ENCODE measurements at places on chromosomes 11 and 22.

GRCh38 chr11:10918275-10918674 lies 60.4 kb upstream of the ZBED5 start:
- DNase-seq = no peak

GRCh38 chr11:108338750-108339149 lies 115.9 kb downstream of the ATM start:
- DNase-seq = no peak

- no peak for DNase-seq
Observed at GRCh38 chr11:15649371-15650104, 534.8 kb downstream of the INSC start.

- no peak for DNase-seq
Observed at GRCh38 chr11:88447281-88447680, 109.7 kb upstream of the CTSC start.

- no peak for DNase-seq
Observed at GRCh38 chr11:10864688-10865087, 6.8 kb upstream of the ZBED5 start.

DNA sequence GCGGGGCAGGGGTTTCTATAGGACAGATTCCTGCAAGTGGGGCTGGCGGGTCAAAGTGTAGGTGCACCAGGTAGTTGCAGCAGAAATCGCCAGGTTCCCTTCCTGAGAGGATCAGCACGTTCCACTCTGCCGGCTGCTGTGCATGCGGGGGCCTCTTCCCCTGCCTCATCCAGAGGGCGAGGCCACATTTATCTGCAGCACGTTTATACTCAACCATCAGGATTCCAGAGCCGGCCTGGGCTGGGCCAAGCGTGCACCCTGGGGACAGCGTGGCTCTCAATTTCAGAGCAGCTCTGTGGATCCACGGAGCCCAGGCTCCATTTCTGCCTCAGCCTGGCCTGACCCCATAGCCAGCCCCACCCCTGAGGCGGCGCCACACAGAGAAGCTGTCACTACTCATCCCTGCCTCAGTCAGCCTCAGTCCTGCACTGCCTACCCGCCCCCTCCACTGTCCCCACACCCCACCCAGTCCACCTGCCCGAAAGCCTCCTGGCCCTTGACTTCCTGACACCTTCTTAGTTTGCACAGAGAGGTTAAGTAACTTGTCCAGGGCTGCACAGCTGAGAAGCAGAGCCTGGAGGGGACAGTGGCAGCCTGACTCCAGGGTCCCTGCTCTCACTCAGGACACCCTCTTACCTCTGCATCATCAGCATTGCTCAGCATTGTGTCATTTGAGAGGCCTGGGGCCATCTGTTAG lies 45.9 kb upstream of the RTL6 start:
- DNase-seq = no peak

DNA sequence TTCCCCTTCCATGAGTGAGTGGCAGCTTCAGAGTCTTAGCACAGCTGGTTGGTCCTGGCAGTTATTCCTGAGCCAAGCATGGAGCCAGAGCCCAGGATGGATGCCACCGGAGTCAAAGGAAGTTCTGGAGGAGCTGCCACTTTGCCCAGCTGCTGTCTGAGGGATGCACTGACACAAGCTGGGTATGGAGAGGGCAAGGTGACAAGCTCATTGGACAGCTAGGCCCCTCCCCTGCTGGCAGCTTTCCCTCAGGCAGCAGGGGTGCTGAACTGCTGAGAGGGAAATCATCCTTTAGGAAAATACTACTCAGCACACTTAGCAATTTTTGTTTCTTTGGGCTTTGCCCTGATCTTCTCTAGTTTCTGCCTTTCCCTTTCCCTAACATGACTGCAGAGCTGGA lies 99.3 kb upstream of the SESN3 start:
- DNase-seq = no peak

GRCh38 chr22:29041408-29041807 lies 20.2 kb downstream of the C22orf31 start:
- DNase-seq = no peak

DNA sequence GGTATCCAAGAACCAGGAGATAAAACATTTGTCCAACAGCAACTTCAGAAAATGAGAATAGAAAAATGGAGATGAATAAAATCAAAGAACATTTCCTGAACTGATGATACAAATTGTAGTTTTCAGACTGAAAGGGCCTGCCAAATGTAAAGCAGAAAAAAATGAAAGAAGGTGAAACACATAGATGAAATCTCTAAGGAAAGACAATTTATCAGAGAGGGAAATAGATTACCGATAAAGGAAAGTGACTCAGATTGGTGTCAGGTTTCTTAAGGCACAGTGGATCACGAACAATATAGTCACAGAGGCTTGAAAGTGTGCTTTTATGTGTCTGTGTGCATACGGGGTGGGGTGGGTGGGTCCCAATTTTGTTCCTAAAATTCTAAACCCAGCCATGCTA lies 4.1 kb upstream of the STT3A start:
- no peak for DNase-seq

DNA sequence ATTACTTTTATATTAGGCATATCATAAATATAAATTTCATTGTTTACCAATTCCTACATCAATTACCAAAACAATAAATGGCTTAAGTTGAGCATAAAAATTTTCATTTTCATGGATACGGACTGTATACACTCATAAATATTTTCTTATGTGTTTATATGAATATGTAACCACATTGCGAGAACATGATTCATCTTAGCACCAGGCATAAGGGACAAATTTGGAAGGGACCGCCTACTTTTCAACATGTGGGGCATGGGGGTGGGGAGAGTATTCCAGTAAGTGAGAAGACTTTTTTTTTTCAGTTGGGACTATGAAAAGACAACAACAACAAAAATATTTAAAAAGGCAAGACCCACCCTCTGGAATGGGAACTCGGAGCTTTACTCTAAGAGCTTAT lies 296.1 kb downstream of the RAB38 start:
- DNase-seq = no peak

- DNase-seq = no peak
Observed at GRCh38 chr11:32830413-32830738, 649 bp downstream of the PRRG4 start.

GRCh38 chr11:19499999-19500398 lies 212.6 kb upstream of the NAV2 start:
- no peak for DNase-seq

DNA sequence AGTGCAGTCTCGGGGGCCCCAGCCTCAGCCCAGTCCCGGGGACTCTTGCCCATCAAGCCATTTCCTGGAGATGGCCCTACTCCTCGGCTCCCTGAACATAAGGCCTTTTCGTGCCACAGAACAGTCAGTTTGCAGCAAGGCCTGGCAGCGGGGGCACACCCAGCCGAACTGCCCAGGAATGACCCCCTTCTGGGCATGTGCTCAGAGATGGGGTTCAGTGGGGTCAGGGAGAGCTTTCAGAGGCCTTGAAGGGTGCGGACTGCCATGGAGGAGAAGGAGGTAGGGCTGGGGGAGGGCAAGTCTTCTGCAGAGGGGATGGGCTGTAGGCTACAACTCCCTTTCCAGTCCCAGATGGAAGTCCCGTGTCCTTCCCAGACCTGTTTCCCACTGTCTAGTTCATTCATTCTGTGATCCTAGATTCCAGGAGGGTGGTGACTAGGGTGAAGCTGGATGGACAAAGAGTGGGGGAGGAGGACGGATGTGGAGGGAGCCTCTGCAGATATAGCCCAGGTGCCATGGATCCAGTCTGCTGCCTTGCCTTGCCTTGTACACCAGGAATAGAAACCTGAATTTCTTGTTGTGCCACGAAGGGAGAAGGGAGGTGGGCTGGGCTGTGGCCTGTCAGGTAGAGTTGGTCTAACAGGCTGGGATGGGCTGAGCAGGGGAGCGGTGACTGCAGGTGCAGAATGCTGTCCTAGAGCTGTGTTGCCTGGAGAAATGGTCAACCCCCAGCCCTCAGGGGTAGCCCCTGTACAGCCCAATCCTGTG lies 14.2 kb upstream of the OMP start:
- no peak for DNase-seq

DNA sequence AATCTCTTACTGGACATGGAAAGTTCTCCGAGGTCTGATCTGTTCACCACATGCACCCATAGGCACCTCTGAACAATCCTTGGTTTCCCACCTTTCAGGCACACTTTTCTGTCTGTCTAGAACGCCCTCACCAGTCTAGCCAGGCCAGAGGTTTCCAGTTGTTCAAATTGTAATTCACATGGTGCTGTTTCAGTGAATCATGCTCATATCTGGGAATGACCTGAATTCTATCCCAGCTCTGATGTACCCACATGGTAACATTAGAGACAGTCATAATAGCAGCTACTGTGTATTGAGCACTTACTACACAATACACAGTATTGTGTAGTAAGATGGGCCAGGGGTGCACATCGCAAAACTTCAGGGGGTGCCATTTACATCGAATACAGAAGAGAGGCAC lies 138.2 kb downstream of the COMMD9 start:
- no peak for DNase-seq

DNA sequence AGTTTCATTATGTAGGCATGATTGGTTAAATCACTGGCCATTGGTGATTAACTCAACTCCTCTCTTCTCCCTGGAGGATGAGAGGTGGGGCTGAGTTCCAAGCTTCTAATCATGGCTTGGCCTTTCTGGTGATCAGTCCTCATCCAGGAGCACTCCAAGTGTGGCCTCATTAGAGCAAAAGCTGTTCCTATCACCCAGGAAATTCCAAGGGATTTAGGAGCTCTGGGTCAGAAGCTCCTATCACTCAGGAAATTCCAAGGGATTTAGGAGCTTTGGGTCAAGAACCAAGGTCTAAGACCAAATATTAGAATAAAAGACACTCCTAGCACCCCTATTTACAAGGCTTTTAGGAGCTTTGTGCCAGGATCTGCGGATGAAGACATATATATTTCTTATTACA lies 168.0 kb upstream of the BDNF start:
- DNase-seq = no peak

DNA sequence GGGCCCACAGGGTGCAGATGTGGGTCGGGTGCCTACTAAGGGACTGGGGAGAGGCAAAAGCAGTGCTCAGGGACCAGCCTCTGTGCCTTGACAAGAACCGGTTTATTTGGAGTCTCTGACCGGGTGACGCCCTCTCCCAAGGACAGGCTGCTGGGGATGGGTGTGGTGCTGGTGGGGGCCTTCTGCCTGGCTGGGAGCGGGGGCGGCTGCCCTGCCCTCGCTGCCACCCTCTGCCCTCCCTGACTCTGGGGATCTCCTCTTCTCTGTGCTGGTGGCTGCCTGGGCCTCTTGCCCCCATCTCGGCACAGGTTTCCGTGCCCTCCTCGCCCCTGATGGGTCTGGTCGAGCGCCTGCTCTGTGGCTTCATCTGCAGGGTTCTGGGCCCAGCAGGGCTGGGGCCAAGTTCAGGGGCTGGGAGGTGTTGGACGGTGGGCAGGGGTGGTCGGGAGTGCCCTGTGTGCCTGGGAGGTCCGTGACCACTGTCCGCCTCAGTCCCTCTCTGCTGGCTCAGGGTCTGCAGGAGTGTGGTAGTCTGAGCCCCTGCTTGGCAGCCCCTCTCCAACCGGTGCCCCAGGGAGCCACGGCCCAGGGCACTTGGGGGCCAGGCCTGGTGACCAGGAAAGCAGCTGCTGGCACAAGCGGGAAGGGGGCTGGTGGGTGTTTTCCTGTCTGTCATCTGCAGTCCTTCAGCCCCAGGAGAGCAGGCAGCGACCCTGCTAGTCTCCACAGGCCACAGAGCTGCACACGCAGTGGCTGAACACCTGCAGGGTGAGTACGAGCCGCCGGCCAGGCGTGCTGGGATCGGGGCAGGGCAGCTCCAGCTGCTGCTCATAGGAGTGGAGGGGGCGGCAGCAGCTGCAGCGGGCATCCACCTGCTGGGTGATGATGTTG lies 23.5 kb downstream of the MUC6 start:
- no peak for DNase-seq

GRCh38 chr11:106668147-106668546 lies 350.1 kb downstream of the GUCY1A2 start:
- no peak for DNase-seq

- DNase-seq = no peak
Observed at GRCh38 chr11:44600839-44601383, 35.4 kb downstream of the CD82 start.

DNA sequence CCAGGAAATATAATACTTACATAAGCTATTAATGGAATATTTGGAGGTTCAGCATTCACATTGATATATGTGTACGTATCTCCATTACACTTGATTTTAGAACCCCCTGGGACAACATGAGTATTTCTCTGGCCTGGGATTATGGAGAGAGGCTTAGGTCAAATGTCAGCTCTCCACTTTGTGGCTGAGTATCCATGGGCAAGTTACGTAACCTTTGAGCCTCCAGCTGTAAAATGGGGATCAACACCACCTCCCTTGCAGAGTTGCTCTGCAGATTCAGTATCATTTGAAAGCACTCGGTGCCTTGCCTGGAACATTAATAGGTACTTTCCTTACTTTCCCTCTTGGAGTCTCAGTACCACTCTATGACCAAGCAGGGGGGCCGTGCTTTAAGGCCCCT lies 33.2 kb downstream of the C22orf31 start:
- DNase-seq = no peak

DNA sequence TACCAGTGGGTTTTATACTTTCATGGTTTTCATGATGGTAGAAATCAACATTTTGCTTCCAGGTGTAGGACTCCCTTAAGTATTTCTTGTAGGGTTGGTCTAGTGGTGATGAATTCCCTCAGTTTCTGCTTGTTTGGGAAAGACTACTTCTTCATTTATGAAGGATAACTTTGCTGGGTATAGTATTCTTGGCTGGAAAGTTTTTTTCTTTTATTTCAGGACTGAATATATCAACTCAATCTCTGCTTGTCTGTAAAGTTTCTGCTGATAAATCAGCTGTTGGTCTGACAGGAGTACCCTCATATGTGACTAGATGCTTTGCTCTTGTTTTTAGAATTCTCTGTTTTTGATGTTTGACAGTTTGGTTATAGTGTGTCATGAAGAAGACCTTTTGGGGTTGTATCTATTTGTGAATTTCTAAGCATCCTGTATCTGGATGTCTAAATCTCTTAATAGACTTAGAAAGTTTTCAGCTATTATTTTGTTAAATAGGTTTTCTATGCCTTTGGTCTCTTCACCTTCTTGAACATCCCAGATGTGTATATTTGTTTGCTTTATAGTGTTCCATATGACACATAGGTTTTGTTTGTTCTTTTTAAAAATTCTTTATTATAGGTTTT lies 95.9 kb downstream of the ENTHD1 start:
- DNase-seq = no peak

- peak; percentile 14 for DNase-seq
Observed at GRCh38 chr22:27875951-27876350, 43.1 kb downstream of the PITPNB start.

Measured in stimulated activated CD8-positive, alpha-beta memory T cell treated with anti-CD3 and anti-CD28 coated beads, Interleukin-4, amount 100 ng/mL, for 4 hours (primary cell).